NB4 (cell line): ENCODE measurements at places on chromosomes 2 and 18.

DNA sequence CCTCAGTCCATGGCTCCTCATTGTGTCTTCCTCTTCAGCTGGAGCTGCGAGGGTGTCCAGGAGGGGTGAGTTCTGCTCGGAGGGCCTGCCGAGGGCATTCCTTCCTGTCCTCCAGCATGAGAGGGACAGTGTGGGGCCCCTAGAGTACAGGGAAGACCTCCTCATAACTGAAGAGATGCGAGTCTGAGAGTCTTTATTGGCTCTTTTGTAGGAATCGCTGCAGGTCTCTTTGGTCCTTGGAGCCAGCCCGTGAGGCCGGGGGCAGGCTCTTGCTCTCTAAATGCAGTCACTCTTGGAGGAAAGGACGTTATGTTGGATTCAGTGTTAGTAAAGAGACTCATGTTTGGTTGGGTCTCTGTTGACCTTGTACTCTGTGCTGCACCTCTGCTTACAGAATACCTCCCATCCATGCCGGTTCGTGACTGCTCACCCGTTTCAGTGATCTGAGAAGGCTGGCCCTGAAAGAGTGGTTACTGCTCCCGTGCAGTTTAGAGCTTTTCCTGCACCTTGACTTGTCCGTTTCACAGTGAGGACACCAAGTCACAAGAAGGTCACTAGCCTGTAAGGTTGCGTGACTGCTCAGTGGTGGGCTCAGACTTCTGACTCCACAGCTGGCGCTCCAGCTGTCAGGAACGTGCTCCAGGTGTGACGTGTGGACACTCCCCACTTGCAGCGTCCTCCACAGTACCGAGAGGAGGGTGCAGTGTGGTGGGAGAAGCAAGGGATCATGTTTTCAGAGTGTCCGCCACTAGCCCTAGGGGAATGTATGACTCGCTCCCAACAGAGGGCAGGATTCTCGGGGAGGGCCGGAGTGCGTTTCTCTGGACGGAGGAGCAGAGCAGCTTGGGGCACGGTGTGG lies 7.8 kb downstream of the ATG4B start:
- DNase-seq, result no peak

DNA sequence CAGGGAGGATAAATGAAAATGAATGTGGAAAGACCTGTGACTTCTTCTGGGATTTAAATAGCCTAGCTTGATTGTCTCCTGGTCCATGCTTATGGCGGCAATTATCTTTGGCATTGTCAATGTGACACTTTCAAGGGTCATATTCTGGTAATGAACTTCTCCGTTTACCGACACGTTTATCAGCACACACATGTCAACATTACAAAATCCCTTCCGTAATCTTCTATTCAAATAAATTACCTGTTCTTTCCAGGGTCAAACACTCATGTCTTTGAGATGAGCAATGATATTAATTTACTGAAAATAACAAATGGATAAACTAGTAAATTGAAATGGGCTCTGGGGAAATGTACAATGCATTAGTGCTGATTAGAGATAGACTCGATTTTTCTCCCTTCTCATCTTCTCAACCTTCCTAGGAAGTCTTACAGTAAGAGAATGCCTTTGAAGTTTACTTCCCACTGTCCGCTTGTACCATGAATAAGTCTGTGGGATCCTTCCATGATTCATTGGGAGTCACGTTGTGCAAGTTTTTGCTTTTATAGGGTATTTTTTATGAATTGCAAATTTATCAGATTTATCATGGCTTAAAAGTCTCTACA lies 646.3 kb upstream of the LRATD1 start:
- DNase-seq, result no peak

DNA sequence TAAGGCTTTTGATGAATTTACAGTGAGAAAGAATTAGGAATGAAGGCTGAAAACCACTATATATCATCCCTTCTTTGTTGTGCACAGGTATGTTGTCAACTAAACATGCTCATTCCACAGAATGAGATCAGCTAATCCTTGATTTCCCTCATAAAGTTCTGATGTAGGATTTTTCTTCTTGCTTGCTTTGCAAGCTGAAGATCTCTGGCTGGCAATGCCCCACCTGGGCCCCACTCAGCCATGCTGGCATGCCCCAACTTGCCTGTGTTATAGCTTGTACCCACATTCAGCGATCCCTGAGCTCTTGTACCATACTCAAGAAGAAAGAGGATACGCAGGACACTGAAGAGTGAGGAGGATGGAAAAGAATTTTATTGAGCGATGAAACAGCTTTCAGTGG lies 18.0 kb upstream of the SERPINB11 start:
- DNase-seq, result no peak

DNA sequence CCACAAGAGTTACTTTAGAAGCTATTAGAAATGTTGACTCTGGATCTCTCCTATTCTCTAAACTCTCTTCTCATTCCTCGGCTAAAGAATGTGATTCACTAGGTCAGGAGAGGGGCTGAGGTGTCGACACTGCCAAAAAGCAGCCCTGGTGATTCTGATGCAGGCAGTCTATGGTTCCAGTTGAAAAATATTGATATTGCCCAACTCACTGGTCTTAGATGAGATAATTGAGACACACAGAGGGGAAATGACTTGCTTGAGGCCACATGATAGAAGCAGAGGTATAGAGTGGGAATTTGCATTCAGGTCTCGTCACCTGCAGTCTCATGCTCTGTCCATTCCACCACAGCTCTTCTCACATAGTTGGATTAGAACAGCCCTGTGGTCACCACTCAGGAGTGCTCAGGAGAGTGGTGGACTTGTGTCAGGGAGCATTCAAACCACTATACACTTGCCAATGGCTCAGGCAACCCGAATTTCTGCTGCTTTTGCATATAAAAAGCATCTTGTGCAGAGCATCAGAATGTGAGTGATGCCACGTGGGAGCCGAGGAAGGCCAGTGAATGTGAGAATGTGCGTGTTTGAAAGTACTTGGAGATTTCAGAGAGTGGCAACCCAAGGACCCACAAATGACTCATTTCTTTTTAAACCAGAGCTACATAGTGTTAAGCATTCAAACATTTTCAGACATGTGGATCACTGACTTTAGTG lies 65.1 kb upstream of the CTLA4 start:
- DNase-seq, result no peak

- DNase-seq, result no peak
Observed at GRCh38 chr2:195782156-195782555, 125.1 kb downstream of the SLC39A10 start.

- no peak for DNase-seq
Observed at GRCh38 chr2:169573974-169574299, 272 bp upstream of the FASTKD1 start.

DNA sequence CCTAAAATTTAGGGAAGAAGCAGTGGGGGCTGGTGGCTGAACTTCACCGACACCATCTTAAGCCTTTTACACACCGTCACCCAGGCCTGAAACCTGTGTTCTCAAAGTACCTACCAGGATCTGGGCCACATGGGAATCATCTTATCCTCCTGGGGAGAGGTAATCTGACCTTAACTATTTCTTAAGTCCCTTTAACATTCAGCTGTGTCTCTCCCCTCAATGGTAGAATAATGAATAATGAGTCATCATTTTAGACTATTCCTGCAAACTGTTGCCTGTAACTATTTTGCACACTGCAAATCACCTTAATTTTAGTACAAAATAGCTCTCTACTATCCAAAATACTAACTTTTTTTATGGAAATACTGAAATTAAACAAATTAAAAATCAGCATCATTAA lies 149.4 kb upstream of the KLF7 start:
- DNase-seq, result no peak

DNA sequence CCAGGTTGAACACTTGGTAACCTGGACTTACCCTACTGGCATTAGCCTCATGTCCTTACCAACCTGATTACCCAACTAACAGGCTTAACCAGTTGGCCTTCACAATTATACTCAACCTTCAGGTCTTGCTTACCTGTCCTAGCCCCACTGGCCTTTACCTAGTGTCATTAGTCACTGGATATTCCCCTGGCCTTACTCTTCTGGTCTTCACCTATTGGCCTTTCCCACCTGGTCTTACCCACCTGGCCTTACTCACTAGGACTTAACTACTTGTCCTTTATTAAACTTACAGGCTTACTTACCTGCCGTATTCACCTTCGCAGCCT lies 131.1 kb upstream of the ZSWIM2 start:
- no peak for DNase-seq

GRCh38 chr2:182543741-182544525 lies 117.1 kb upstream of the PDE1A start:
- no peak for DNase-seq

GRCh38 chr2:71710367-71711132 lies 257.2 kb downstream of the DYSF start:
- DNase-seq, result no peak
